Neuronal stem cell (in vitro differentiated cells): ENCODE measurements at places on chromosomes 3 and 15.

DNA sequence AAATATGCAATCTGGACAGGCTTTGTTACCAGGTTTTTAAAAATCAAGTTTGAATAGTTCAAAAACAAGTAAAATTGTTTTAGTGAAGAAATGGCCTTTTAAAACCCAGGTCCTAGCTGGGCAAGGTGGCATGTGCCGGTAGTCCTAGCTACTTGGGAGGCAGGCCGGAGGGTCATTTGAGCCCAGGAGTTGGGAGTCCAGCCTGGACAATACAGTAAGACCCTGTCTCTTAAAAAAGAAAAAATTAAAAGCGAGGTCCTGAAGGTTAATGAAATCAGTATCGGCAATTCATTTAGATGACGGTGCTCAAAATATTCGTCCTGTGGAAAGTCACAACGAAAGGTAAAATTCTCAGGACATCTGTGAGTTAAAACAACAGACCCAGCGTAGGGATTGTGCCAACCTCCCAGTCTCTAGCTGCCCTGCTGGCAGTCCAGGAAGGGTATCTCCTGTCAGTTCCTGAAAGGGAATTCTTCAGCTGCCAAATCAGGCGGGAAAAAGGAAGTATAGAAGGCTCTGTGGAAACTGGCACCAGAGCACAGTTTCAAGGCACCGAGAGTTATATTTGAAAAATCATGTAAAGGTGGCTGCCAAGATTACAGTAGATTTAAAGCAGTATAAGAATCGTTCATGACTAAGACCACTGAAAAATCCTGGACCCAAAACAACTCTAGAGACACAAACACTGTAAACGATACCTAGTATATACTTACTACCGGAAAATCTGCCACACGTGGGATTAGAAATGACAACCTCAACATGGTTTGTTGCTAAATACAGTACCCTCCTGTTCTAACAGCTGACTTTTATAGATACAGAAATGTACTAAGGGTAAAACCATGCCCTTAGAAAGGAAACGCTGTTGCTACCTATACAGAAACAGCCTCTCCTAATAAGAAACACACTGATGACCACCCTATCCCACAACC is 1.2 kb upstream of the ABHD17C start:
- no peak for DNase-seq

DNA sequence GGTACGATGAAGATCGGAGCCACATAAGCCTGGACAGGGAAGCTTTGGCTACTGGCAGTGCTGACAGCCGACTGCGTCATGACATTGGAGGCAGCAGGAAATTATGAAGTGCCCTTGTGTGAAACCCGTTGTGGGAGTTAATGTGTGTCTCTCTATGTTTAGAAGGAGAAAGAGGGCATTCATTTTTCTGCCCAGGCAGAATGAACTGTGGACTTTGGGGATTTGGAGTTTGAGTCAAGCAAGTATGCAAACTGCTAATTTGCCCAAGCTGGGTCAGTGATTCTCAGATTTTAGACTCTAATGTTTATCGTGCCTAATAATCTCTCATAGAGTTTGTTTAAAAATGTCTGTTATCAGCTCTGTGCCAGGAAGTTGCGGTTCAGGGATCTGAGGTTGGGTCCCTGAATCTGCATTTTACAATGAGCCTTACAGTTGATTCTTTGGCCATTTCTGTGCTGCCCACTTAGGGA is 5.6 kb downstream of the CTXND1 start:
- DNase-seq: no peak

DNA sequence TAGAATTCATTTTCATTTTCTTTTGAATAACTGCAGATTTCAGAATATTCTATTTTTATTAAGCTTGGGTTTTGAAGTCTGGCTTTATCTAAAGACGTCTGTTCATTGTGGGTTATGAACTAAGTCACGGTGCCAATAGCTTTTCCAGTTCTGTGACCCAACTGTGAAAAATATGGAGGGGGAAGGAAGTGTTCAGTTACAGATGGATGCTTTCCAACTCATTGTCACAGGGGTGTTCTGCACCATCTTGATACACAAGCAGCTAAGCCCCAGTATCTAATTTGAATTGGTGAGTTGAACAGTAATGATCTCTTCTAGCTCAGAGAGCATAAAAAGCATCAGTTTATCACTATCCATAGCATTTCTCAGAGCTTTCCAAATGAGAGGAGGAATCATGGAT is 710.6 kb downstream of the EDEM1 start:
- no peak for DNase-seq

DNA sequence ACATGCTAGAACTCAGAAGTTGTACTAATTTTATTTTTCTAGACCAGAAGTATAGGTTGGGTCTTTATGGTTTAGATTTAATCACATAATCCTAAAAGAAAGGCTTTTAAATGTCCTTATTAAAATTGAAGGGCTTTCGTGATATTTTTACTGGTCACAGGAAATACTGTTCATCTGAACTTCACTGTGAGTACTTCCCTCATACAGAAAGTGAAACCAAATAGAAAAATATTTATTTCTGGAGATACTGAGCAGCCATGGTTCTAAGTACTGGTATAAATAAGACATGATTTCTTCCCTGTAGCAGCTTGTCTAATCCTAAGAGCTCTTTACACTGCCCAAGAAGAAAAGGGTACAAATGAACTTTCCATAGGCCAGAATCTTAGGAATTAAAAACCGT is 2.0 kb downstream of the SNRK start:
- DNase-seq: no peak

GRCh38 chr3:30222441-30222840 is 384.0 kb upstream of the TGFBR2 start:
- DNase-seq: no peak

DNA sequence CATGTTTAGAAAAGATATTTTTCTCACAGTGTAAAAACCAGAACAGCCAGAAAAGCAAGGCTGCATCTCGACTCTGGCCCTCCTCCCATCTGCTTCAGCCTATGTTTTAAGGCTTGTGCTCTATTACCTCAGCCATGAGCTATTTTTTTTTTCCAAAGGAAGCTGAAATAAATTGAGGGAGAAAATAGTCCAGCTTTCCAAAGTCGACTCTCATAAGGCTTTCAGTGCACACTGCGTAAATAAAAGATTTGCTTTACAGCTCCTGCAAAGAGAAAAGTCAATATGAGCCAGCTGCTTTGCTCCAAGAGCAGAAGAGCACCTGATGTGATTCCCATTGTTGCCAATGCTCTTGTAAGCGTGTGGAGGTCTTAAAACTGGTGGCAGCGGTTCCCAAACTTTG is 26.7 kb downstream of the SCG3 start:
- DNase-seq: no peak

- no peak for DNase-seq
These were observed 5.8 kb downstream of the EID1 start for GRCh38 chr15:48883699-48884098.

GRCh38 chr15:68417897-68418296 is 14.1 kb downstream of the ITGA11 start:
- DNase-seq: no peak

- DNase-seq: no peak
These were observed 68.7 kb downstream of the SRGAP3 start for GRCh38 chr3:9180764-9181117.

DNA sequence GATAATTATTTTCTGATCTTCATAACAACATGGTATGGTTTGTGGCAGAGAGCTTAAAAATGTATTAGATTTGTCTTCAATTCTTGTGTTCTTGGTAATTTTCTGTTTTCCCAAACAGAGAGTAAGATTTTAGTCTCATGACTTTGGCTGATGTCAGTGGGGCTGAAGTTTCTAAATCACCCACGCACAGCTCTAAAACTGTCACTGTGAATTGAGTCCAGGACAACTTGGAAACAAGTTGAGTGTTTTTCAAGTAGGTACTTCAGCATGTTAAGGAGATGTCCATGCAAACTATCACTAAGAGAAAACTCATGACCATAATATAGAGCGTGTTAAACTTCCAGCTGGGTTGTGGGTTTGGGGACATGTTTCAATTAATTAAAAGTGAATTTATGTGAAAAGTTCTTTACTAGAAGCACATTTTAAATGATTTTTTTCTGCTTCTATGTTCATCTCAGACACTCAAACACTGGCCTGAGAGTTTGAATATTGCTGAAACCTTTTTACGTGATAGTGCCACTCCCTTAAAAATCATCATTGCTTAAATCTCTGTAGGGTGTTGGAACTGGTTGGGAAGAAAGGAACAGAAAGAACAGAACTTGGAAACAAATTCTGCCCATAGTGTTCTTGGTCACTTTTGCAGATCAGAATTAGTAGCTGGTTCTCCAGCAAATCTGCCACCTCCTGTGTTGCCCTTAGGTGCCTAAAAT is 89.8 kb downstream of the KLHL25 start:
- DNase-seq: no peak

DNA sequence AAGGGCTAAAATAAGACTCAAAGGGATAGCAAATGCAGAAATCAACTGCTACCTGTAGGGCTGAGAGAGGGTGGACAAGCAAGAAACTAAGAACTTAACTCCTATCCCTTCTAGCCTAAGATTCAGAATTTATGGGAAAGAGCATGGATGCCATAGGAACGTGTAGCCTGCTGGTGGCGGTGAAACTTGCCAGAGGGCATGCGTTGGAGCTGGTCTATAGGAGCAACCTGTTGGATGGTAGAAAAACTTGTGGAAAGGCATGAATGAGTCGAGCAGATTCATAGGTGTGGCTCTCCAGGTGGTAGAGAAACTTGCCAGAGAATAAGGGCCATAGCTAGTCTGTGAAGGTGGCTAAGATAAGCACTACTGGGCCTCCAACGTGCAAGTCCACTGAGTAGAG is 137.2 kb downstream of the DOCK3 start:
- no peak for DNase-seq

GRCh38 chr3:116614795-116615362 is 94.7 kb upstream of the TUSC7 start:
- no peak for DNase-seq

- no peak for DNase-seq
These were observed 265.4 kb upstream of the ARHGEF26 start for GRCh38 chr3:153855772-153856171.

DNA sequence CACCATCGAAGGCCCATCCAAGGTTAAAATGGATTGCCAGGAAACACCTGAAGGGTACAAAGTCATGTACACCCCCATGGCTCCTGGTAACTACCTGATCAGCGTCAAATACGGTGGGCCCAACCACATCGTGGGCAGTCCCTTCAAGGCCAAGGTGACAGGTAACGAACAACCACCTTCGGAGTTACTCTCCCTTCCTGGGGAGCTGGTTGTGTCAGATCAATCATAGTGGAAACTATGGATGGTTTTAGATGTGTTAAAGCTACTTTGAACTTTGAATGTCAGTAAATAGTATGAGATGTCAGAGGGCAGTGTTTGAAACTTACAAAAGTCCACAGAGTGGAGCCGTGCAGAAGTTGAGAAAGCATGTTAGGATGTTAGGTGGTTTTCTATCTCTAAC is 42.3 kb downstream of the DNASE1L3 start:
- no peak for DNase-seq

GRCh38 chr15:58043192-58043903 is 22.2 kb downstream of the ALDH1A2 start:
- no peak for DNase-seq

GRCh38 chr3:148197061-148197460 is 500.6 kb upstream of the AGTR1 start:
- DNase-seq: no peak

DNA sequence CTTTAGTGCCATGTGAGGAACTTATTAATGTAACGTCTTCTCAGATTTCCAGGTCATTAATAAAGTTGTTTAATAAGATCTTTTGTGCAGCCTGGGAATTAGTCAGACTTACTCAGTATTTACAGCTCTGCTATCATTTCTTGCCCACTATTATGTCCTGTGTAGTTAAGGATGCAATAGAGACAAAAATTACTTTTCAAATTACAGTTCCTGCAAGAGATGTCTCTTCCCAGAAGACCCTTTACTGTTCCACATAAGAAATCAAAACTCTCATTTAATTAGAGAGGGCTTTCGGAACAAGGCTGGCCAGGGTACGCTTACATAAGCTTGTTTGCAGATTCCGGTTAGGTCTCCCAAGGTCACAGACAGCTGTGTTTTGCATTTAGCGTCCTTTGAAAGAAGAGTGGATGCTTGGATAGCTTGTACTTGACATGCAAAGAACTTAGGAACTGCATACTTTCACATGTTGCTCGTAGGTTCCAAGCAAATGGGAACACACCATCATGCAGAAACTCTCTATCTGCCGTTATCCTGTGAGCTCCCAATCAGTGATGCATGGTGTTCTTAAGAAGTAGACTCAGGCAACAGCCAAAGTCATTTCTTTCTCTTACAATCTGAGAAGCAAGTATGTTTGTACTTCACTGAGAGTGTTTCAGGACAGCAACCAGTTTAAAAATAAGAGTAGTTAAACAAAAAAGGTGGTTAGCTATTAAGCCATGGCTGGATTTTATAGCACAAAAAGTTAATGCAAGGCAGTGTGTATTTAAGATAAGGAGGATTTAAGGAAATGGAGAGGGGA is 37.4 kb downstream of the FILIP1L start:
- DNase-seq: no peak

DNA sequence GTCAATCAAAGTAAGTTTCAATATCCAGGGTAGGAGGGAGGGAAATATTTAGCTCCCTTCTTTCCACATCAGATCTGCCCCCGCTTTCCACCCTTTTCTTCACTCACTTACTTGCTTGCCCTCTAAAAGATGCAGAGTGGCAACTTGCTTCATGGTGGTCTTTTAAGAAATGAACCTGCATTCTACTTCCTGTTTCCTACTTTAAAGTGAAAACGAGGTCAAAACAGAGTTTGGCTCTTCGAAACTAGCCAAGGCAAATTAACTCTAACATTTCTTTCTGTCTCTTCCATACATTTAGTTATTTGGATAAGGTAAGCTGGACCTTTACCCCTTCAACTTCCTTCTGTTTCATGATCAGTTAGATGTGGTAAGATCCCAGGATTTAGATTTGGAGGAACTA is 34.2 kb upstream of the PEX5L start:
- no peak for DNase-seq

- no peak for DNase-seq
These were observed 81.5 kb downstream of the CPN2 start for GRCh38 chr3:194269610-194270145.

- DNase-seq: no peak
These were observed 10.3 kb upstream of the LRRC34 start for GRCh38 chr3:169822983-169823382.

DNA sequence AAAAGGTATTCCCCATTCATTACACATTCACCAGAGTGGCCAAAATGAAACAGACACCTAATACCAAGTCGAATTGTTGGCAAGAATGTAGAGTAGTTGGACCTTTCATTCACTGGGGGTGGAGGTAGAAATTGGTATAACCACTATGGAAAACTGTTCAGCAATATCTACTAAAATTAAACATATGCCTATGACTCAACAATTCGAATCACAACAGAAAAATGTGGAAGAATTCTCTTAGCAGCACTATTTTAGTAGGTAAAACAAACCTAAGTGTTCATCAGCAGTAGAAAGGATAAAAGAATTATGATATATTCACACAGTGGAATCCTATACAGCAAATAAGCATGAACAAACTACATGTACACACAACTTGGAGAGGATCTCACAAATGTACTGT is 30.6 kb downstream of the POLG start:
- no peak for DNase-seq

DNA sequence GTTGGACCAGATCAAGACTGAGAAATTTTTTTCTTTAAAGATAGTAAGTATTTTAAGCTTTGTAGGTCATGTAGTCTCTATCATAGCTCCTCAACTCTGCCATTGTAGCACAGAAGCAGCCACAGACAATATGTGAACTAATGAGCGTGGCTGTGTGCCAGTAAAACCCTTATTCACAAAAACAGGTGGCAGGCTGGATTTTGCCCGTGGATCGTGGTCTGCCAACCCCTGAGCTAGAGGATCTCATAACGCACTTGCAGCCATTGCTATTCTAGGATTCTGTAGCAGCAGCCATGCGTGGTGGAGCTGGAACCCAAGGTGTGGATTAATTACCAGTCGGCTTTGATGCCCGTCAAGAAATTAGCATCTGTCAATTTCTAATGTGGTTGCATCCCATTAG is 68.7 kb upstream of the PLXNA1 start:
- no peak for DNase-seq
